ENCODE measurements at places on chromosomes 7 and 10. TPM values are rescaled to one million over a fixed set of nuclear protein-coding genes. Genes with fewer than 3 reads are reported as not detected.

DNA sequence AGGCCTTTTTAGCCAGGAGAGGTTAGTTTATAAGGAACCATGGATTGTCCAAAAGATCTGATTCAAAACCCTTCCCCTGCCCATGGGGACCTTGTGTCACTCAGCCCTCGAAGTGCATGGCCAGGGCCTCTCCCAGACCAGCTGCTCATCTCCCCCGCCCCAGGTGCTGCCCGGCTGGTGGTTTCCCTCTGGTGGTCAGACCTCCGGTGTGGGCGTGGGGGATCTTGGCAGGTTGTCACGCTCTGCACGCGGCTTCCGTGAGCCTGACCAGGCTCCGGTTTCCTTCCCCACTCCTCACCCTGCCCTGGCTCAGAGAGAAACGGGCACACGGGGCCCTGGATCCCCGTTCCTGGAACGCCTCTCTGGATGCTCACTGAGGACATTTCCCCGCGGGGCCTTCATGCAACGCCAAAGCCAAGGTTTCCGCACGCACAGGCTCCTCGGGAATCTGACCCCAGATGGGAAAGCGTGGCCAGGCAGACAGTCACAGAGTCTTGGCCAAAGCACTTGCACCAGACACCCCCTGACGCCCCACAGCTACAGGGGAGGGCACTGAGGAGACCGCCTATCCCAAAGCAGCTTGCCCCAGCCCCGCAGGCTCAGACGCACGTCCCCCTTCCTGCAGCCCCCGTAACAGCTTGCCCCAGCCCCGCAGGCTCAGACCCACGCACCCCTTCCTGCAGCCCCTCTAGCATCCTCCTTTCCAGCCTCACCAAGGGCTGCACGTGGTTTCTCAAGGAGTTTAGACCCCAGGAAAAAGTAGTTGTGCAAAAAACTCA, 7.8 kb upstream of the DIP2C start:
- H3K4me1 ChIP-seq: no peaks in the 10 kb centered on the region
- no peaks in the 10 kb centered on the region for H3K36me3 ChIP-seq
- peaks cover 43% of the 10 kb centered on the region for H3K27me3 ChIP-seq
- no peak overlapping the region for H3K27ac ChIP-seq

UMAD1 gene
- 20.1 TPM for total RNA-seq

GRCh38 chr7:120431016-120431415, 158.0 kb downstream of the KCND2 start:
- no peak overlapping the region for H3K4me3 ChIP-seq
- no peak overlapping the region for H3K27ac ChIP-seq
- no peaks in the 10 kb centered on the region for H3K4me1 ChIP-seq
- H3K36me3 ChIP-seq: no peaks in the 10 kb centered on the region

GRCh38 chr10:129969911-129970464, 5.9 kb upstream of the EBF3 start:
- peaks cover 2% of the 10 kb centered on the region for H3K36me3 ChIP-seq
- H3K27me3 ChIP-seq: peaks cover 40% of the 10 kb centered on the region
- no peak overlapping the region for H3K27ac ChIP-seq
- peak overlapping the region; percentile 81 for H3K4me3 ChIP-seq
- H3K4me1 ChIP-seq: peaks cover 23% of the 10 kb centered on the region
- no peak for DNase-seq

SDK1 gene
- 0.11 TPM for total RNA-seq

HOXA10 gene
- not detected for total RNA-seq

DNA sequence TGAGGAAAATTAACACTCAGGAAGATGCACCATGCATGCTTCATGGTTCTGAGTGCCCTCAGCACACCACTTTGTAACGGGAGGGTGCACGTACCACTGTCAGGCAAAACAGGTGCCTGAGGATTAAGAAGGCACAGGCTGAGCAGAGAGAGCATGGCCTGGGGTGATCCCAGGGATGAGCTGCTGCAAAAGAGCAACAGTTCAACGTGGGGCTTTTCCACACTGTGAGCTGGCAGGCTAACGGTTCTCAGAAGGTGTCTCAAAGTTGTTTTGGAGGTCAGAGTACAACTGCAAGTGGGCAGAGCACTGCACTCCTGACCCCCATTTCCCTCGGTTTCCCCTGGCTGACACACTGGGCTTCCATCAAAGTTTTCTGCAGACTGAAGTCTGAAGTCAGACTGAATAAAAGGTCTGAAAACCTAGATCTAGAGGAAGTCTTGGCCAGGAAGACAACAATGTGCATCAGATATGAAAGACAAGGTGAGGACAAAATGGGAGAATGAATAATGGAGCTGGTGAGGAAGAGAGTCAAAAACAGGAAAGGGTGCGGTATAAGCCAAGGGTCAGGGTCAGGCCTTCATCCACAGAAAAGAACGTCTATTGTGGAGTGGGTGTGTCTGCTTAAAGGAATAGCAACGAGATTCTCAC, 20.5 kb downstream of the ZNF438 start:
- no peak overlapping the region for H3K4me3 ChIP-seq
- no peak overlapping the region for H3K27ac ChIP-seq
- H3K4me1 ChIP-seq: peaks cover 14% of the 10 kb centered on the region
- no peak for DNase-seq

ZFAND4 gene
- 29.2 TPM for total RNA-seq

ADAM22 gene
- 7.8 TPM for total RNA-seq

DNA sequence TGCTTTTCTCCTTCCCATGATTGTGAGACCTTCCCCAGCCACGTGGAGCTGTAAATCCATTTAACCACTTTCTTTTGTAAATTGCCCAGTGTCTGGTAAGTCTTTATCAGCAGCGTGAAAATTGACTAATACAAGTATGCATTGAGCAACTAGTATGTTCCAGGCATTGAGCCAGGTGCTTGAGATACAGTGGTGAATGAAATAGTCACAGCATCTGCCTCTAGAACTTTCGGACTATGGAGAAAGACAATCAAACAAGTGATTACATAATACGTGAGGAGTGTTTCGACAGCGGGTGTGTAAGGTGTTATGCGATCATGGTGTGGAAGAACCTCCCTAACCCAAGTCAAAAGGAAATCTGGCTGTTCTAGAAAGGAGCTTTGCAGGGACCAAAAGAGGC, 21.6 kb upstream of the NUP205 start:
- H3K36me3 ChIP-seq: no peaks in the 10 kb centered on the region
- no peak for DNase-seq
- H3K27me3 ChIP-seq: peaks cover 4% of the 10 kb centered on the region
- H3K27ac ChIP-seq: no peak overlapping the region
- H3K4me1 ChIP-seq: no peaks in the 10 kb centered on the region
- no peak overlapping the region for H3K4me3 ChIP-seq

DNA sequence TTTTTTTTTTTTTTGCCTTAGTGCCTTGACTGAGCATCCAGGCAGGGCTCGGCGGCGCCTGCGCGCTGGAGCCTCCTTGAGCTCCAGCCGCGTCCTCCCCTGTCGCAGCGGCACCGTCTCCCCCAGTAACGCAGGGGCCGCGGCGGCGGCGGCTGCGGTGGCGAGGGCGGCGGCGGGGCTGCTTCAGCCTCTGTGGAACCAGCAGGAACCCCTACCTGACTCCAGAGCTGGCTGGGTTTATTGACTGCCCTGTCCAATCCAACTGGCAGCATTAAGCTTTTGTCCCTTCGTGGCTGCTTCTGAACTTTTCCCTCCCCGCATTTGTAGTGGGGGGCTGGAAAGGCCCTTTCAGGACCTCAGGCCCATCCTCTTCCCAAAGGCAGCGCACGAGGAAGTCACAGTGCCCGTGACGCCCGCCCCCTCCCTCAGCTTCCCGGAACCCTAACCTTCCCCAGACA, at the start of gene GPR85:
GPR85 (minus strand) TSS at position 397 of the 458 bp plus-strand sequence. CDS start 2,106 bp downstream, outside the sequence.
- H3K4me1 ChIP-seq: peaks cover 4% of the 10 kb centered on the region
- H3K27me3 ChIP-seq: peaks cover 26% of the 10 kb centered on the region
- peak; percentile 46 for DNase-seq
- no peak within 1 kb of the TSS for H3K27ac ChIP-seq

- peaks cover 8% of the 10 kb centered on the region for H3K27me3 ChIP-seq
- no peaks in the 10 kb centered on the region for H3K36me3 ChIP-seq
- no peaks in the 10 kb centered on the region for H3K4me1 ChIP-seq
- no peak overlapping the region for H3K4me3 ChIP-seq
These were observed 6.1 kb downstream of the FZD1 start for GRCh38 chr7:91270372-91270771.

DNA sequence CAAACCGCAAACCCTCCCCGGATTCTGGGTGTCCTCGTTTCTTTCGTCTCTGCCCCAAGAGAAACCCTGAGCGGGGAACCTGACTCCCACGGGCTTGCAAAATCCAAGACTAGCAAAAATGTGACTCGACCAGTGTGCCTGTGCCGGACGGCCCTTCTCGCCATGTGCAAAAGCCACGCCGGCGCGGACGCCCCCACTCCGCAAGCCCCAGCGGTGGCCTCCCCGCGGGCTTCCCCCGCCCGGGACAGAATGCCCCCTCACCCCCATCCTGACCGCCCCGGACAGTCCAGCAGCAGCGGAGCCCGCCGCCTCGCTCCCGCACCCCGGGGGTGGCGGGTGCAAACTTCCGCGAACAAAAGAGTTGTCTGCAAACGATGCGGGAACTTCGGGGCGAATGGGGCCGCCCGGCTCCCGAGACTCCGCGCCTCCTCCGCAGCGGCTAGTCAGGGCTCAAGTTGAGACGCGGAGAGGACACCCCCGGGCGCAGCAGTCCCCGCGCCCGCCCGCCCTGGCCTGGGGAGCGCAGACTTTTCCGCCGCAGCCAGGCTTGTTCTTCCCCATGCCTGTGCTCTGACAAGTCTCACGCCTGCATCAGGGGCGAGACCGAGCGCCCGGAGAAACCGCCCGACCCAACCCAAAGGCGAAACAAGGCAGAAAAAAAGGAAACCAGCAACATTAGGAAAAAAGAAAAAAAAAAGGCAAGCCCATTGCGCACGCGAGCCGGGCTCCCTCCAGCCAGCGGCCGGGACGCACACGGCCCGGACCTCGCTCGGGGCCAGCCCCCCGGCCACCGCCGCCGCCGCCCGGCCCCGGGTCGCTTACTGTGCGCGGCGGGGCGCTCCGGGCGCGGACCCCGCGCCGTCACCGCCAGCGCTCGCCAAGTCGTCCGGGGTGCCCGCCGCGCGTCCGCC, 732 bp downstream of the FAM53B start:
- peak overlapping the region; percentile 99 for H3K4me3 ChIP-seq
- H3K4me1 ChIP-seq: peaks cover 57% of the 10 kb centered on the region
- H3K27ac ChIP-seq: peak overlapping the region; percentile 95
- no peak for DNase-seq
- H3K36me3 ChIP-seq: no peaks in the 10 kb centered on the region

GRCh38 chr10:14879928-14880193, 1.2 kb downstream of the SUV39H2 start:
- peak overlapping the region; percentile 93 for H3K27ac ChIP-seq
- H3K36me3 ChIP-seq: no peaks in the 10 kb centered on the region
- peak overlapping the region; percentile 91 for H3K4me3 ChIP-seq
- DNase-seq: no peak

DNA sequence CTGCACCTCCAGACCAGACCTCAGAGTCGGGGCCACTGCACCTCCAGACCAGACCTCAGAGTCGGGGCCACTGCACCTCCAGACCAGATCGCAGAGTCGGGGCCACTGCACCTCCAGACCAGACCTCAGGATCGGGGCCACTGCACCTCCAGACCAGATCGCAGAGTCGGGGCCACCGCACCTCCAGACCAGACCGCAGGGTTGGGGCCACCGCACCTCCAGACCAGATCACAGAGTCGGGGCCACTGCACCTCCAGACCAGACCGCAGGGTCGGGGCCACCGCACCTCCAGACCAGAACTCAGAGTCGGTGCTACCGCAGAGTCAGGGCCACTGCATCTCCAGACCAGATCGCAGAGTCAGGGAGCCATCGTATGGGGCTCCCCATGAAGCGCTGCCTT, 105.9 kb downstream of the ACTR3B start:
- no peak overlapping the region for H3K4me3 ChIP-seq
- no peak overlapping the region for H3K27ac ChIP-seq
- H3K27me3 ChIP-seq: no peaks in the 10 kb centered on the region
- no peak for DNase-seq
- H3K36me3 ChIP-seq: no peaks in the 10 kb centered on the region

SLC18A3 gene
- total RNA-seq: not detected

- H3K4me1 ChIP-seq: peaks cover 36% of the 10 kb centered on the region
- H3K27me3 ChIP-seq: no peaks in the 10 kb centered on the region
- peak; percentile 69 for DNase-seq
These were observed 598 bp downstream of the MCMBP start for GRCh38 chr10:119871881-119872609.

DNA sequence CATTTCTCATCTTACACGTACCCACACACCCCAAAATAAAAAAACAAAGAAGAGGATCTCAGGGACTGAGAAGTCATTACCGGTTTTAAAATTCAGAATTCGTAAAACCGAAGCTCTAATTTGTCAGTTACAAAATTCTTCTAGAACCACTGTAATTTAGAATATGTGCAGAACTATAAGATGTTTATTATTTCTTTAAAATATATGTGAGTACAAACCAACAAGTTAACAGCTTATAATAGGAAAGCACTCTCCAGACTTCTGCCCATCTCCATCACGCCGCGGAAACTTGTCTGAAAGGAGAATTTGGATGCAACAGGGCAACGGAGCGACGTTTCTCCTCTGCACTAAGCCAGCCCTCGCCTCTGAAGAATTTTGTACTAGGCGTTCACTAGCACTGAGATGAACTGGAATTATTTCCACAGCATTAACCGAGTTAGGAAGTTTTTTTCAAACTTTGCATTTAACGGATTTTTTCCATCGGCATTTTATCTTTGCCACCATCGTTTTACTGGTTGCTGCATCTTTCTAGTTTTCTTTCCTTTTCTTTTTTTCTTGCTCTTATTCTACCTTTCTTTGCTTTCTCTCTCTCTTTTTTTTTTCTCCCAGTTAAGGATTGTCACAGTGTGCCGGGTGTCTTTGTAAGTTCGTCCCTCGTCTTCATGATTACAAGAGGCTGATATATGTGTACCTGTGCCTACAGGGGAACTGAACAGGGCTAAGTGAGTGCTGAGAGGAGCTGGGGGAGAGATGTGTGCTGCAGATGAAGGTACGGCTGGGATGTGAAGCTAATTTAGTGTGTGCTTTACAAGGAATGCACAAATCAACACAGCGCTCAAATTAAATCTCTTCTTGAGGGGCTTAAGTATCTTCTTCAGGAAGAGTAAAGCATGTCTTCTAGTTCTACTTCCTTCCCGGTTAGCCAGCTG, 295.9 kb upstream of the NFE2L3 start:
- H3K27ac ChIP-seq: no peak overlapping the region
- DNase-seq: no peak
- H3K4me1 ChIP-seq: peaks cover 18% of the 10 kb centered on the region
- no peak overlapping the region for H3K4me3 ChIP-seq
- H3K27me3 ChIP-seq: peaks cover 38% of the 10 kb centered on the region

- H3K36me3 ChIP-seq: no peaks in the 10 kb centered on the region
- H3K4me3 ChIP-seq: no peak overlapping the region
- no peak overlapping the region for H3K27ac ChIP-seq
- H3K27me3 ChIP-seq: peaks cover 18% of the 10 kb centered on the region
- peaks cover 7% of the 10 kb centered on the region for H3K4me1 ChIP-seq
These were observed 338 bp downstream of the SDK1 start for GRCh38 chr7:3301449-3301731.

GRCh38 chr10:62924344-62924748, 108.2 kb upstream of the EGR2 start:
- H3K27me3 ChIP-seq: no peaks in the 10 kb centered on the region
- no peak overlapping the region for H3K27ac ChIP-seq
- peaks cover 5% of the 10 kb centered on the region for H3K36me3 ChIP-seq
- no peak for DNase-seq
- H3K4me3 ChIP-seq: no peak overlapping the region
- H3K4me1 ChIP-seq: no peaks in the 10 kb centered on the region

ZC3HAV1L gene
- 0.36 TPM for total RNA-seq

GRCh38 chr10:132145521-132146185, 41.1 kb upstream of the DPYSL4 start:
- peaks cover 7% of the 10 kb centered on the region for H3K27me3 ChIP-seq
- no peak overlapping the region for H3K27ac ChIP-seq
- H3K36me3 ChIP-seq: no peaks in the 10 kb centered on the region
- no peak overlapping the region for H3K4me3 ChIP-seq
- DNase-seq: no peak
- H3K4me1 ChIP-seq: no peaks in the 10 kb centered on the region

Data from naive thymus-derived CD8-positive, alpha-beta T cell (primary cell).